CD4-positive, alpha-beta T cell treated with Interleukin-6 at 100 ng/mL for 8 hours (primary cell): ENCODE measurements at places on chromosomes 6 and 20.

DNA sequence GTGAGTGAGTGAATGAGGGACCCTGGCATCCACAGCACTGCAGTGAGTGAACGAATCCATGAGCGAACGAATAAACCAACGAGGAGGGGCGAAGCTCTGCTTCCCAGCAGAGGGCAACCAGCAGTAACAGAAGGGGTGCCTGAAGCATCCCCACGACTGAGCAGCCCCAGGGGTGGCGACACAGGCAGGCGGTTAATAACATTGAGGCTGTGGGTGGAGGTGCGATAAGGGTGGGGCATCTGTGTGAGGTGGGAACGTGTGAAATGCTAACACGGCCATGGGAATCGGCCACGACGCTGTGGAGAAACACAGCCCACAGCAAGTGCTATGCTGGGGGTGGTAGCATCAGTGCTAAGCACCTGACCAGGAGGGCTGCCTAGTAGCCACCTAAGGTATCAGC, 75.9 kb downstream of the TAF4 start:
- no peak for DNase-seq

- DNase-seq = no peak
These were observed 300.4 kb downstream of the LRFN2 start for GRCh38 chr6:40286721-40287120.

DNA sequence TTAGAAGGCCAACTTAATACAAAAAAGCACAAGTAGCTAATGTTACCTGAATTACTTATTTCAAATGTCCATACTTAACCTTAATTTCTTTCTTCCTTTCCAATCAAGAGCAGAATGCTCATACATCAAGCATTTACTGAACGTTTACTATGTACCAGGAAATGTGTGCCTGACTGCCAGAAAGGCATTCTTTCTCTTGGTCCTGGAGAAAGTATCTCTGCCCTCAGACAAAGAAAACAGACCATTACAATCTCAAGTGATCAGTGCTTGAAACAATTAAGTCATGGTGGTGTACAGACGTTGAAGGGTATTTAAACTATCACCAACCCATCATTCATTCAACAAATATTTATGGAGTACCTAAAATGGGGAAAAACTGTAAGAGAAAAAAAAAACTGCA, 26.4 kb downstream of the CSNK2A1 start:
- DNase-seq = no peak

GRCh38 chr6:43226192-43226851, 3.0 kb downstream of the DNPH1 start:
- no peak for DNase-seq

DNA sequence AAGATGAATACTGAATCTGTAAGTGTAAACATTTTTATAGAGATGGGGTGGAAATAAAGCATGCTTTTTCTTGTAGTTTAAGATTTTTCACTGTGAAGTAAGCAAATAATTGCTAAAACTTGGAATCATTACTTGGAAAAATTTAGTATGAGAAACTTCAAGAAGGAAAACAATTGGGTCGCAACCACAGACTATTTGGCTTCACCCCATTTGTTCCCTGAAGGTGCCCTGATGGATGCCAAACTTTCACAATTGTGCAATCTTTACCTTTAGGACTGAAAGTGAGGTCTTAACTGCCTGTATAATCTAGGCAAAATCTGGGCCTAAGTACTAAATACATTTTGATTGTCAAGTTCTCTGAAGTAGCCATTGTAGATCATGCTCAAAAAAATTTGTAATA, 330.1 kb downstream of the HDGFL1 start:
- DNase-seq = no peak

DNA sequence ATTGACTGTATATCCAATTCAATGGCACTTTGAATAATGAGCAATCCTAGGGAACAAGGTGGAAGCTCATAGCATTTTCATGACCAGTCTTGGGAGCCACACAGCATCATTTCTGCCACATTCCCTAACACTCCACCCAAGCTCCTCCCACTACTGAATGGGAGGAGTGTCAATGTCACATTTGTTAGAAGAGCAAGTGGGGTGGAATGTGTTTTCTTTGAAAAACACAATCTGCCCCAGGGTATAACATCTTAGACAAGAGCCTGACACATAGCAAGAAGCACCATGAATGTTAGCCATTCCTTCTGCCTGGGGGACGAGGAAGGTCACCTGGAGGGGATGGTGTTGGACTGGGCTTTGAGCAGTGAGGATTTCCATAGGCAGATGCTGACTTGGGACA, 258.3 kb upstream of the PMEPA1 start:
- DNase-seq = no peak

- no peak for DNase-seq
These were observed 9.6 kb upstream of the SAPCD1 start for GRCh38 chr6:31752739-31753319.
